ENCODE measurements at places on chromosomes 2 and 18.

DNA sequence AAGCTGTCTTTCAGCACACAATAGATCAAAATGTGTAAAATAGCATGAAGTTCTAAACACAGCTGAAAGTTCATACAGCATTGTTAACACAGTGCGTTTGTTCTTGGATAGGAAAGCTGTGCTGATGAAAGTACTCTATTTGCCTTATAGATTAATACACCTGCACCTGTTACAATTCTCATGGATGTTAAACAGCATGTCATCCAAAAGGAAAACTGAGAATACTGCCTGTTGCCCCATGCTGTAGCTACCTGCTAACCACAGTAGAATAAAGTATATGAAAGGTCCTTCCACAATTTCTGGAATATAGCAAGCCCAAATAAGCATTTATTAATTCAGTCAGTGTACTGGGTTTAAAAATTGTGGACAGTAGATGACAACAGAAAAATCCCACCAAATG is 166.7 kb upstream of the DTNA start:
- DNase-seq, result no peak

DNA sequence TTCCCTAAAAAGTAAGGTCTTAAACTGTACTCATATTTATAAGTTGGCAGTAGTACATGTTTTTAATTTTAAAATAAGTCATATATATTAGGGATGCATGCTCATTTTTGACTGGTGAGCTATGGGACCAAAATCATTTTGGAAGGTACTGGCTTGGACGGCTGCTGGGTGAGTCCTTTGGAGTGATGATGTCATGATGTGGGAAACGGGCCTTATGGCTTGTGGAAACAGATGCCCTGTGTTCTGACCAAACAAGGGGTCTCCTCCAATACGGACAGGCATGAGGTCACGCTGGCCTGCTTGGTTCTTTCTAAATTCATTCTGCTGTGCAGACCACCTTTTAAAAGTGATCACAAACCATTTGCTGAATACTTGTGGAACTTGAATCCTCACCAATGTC is 109.2 kb upstream of the MGAT5 start:
- no peak for DNase-seq

DNA sequence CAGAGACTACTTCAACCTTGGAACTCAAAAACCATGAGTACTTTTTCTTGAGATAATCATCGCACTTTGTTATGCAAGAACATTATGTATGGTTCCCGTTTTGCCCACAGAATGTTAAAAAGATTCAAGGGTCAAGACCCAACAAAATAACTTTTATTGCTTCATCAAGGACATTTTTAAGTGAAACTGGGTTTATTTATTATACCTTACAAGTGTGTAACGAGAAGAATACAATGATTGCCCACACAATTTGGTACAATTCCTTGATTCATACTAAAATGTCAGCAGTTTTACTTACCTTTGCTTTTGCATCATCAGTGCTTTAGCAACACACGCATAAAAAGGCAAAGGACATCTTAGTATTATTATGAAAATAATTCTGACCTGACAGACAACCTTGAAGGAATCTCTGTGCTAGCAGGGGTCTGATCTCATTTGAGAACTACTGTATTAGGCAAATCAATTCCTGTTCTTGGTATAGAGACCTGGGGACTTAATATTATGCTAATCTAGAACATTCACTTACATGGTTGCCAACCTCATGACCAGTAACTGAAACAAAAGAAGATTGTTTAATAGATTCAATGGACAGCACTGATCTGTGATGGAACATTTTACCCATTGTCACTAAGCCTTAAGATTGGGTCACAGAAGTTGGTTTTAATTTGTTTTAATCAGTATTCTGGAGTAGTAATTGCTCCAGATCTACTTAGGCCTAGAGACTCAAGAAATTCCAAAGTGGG is 16.2 kb downstream of the CCDC88A start:
- no peak for DNase-seq

- no peak for DNase-seq
These were observed 108.8 kb downstream of the RTN4 start for GRCh38 chr2:54941248-54941984.

DNA sequence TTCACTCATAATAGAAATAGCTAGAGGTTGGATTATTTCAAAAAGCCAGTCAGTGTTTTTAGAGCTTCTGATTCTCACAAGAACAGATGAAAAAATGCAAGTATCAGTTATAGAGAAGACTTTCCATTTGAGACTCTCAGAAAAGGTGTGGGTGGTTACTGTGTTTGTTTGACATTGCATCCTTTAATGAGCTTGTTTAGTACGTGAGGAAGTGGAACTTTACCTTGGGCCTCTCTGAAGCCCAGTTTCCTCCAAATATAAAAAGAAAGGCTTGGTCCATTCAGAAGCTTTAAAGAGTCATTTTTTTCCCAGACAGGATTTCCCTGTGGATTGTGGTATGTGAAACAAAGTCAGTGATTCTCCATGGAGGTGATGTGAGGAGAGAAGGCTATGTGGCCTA is 89.9 kb upstream of the RANBP2 start:
- no peak for DNase-seq

DNA sequence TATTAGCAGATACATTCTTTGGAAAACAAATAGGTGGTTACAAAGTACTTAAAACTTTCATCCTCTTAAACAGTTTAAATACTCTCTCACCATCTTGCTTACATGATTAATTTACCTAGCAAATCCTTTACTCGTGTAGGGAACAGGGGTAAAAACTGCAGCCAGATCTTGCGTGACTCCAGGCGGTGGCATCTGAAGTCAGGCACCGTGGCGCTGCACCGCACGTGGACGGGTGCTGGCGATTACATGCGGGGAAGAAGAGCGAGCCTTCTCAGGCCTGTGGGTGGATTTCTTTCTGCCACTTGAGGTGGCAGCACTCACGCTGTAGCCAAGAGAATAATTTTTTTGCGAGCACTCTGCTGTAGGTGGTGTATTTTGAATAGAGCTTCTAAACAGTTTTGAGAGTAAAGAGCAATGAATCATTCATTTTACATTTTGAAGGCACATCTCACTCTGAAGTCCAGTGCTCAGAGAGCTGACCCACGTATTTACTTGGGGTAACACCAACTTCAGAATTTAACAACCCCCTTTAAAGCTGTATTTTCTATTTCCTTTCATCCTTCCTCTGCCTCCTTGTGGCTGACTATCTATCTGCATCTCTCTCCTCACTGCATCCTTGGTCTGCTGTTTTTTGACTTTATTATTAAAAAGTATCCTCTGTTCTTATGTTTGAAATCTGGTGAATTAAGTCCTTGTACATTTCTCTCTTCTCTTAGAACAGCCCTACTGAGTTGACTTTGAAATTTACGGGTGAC is 68.9 kb downstream of the EPAS1 start:
- DNase-seq, result no peak

DNA sequence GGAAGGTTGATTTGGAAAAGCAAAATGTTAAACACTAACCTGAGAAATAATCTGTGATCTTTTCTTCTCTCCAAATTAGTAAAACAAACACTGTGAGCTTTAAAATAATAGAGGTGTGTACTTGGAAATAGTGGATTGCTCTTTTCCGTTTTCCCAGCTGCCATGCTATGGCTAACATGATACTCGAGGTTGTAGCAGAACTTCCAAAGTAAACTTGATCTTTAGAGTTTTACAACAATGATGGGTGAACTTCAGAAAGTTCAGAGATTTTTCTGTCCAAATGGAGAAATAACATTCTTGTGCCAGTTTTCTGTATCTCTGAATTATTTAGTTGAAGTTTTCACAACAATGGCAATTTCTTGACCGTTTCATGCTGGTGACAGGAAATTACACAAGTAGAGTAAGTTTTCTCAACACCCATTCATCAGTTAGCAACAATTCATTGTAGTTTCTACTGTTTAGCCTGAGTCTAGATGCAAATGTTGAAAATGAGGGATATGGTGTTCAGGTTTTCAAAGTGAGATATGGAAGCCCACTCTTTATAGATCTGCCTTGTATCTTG is 135.3 kb upstream of the CTAGE1 start:
- DNase-seq, result no peak

GRCh38 chr2:119838179-119838578 is 78.5 kb downstream of the PTPN4 start:
- no peak for DNase-seq

DNA sequence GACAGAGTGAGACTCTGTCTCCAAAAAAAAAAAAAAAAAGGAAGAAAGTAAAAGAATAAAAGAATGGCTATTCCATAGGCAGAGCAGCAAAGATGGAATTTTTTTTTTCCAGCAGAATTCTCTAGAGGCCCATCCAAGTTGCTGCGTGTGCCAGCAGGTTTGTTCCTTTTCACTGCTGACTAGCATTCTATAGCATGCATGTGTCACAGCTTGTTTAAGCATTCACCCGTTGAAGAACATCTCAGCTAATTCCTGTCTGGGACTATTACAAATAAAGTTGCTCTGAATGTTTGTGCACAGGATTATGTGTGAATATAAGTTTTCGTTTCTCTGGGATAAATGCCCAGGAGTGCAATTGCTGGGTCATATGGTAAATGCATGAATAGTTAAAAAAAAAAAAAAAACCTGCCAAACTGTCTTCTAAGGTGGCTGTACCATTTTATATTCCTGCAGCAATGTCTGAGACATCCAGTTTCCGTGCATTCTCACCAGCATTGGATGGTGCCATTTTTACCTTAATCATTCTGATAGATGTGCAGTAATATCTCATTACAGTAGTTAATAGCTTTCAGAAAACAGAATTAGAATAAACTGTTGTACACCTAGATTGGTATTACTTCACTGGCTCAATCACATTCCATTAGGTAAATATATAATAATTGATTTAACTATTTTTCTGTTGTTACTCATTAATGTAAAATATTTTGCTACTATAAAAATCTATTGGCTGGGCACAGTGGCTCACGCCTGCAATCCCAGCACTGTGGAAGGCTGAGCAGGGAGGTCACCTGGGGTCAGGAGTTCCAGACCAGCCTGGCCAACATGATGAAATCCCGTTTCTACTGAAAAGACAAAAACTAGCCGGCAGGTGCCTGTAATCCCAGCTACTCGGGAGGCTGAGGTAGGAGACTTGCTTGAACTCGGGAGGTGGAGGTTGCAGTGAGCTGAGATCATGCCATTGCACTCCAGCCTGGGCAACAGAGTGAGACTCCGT is 47.5 kb upstream of the ASAP2 start:
- no peak for DNase-seq

DNA sequence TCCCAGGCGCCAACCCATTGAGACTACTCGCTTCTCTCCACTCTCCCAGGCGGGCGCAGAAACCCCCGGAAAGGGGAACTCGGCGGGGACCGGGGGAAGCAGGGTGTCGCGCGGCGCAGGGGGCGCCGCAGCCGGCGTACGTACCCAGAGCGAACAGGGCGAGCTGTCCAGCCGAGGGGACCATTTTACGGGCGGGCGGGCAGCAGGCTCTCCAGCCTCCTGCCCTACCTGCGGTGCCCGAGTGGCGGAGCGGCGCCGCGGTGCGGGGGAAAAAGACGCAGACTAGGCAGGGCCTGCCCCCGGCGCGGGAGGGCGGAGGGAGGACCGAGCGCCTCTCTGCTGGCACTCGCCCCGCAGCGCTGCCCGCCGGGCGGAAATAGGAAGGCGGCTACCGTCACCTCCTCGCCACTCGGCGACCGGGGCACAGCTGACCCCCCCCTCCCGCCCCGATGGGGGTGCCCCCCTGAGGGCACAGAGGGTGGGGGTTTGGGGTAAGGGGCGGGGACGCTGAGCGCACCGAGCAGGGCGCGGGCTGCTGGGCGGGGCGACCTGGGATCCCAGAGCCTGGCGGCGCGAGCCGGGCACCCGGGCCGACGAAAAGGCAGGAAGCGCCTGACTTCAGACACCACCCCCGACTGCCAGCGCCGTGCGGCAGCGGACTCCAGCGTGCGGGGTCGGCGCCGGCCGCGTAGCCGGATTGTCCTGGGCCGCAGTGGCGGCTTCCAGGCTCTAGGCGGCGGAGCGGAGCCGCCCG is at the start of gene TGFA:
Gene TGFA, minus strand, starts transcription at position 243 of the 754 bp plus-strand sequence. Its CDS starts 59 bp downstream, at position 184.
- no peak for DNase-seq

DNA sequence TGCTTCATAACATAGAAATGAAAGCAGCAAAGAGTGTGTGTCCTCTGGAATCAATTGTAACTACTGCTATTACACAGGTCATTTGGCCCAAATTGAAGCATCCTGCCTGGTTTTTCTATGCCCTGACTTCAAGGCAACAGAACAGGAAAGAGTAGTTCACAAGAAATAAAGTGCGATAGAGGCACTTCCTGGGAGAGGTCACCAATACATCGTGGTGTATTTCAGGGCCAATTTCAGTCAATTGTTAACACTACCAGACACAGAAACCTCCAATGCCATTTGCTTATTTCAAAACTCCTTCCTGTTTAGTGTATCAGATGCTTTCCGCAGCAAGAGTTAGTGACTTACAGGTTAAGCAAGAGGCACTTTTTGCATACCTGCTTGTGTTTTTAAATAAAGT is 292.1 kb downstream of the ETAA1 start:
- no peak for DNase-seq

GRCh38 chr18:23539911-23540525 is 36.7 kb downstream of the RMC1 start:
- no peak for DNase-seq

DNA sequence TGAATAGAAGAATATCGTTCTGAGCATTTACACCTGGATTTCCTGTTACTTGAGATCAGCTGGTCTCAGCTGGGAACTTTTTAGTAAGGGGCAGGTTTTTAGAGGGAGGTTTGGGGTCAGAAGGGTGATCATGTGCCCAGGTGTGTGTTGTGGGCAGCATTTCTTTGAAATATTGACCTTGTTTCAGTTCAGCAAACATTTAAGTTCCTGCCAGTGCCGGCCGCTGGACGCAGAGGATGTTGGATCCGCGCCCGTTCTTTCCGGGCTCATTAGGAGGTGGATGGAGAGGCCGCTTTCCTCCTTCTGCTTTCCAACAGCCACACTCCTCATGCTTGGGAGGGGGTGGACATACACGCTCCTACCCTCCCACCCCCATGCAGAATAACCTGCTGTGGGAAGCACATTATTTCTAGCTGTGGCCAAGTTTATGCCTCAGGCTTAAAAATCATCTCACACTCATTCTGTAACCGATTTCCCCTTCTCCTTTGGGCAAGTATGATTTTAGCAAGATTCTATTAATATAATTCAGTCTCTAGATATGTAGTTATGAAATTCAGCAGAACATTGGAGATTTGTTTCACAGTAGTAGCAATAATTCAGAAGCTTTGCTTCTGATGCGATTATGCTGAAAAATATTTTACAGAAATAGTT is 131.4 kb downstream of the ZNF236 start:
- DNase-seq, result no peak

DNA sequence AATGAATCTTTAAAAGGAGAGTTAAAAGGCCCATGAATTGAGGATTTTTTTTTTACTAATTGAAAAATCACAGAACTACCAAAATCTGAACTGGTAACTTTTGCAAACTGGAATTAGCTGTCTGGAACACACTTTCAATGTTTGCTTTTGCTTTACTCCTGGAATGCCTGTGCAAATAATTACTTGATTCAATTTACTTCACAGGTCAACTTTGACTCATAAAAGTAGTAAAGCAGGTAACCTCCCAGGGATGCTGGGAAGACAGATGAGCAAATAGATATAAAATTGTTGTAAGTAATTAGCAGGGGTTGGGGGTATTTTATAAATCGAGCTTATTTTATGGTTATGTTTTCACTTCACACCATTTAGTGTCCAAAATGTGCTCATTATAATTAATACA is 398.3 kb upstream of the HNRNPA3 start:
- no peak for DNase-seq

GRCh38 chr2:106039634-106040315 is 154.3 kb downstream of the UXS1 start:
- no peak for DNase-seq

GRCh38 chr2:9358846-9359245 is 64.5 kb downstream of the ITGB1BP1 start:
- no peak for DNase-seq

- DNase-seq, result no peak
These were observed 95.1 kb downstream of the SPTBN1 start for GRCh38 chr2:54551123-54551756.

Data from Jurkat, Clone E6-1 (cell line).